NCI-H187 treated with DMSO at 0.1 percent for 48 hours (cell line): ENCODE measurements at places on chromosomes 5 and 9.

DNA sequence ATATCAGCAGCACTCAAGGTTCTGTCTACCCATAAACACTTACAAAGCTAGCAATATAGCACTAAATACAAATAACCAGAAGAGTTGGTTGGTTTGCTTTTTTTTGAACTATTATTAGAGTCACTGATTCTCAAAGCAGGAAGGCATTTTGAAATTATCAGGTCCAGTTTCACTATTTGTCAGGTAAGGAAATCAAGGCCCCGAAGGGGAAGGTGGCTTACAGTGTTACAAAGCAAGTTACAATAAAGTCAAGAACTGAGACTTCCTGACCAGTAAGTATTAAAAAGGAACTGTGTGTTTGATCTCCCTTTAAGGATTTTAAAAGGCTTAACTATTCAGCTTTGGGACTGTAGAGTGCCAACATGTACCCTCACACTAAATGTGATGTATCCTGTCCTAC, 10.8 kb downstream of the C5orf15 start:
- no peak for DNase-seq

- DNase-seq, result no peak
Measured at GRCh38 chr9:4105183-4105582, 194.7 kb downstream of the GLIS3 start.

GRCh38 chr9:76456202-76456926, 2.6 kb upstream of the GCNT1 start:
- DNase-seq, result no peak

- no peak for DNase-seq
Measured at GRCh38 chr9:132637351-132637750, 32.4 kb downstream of the DDX31 start.

GRCh38 chr9:88396836-88397577, 8.8 kb downstream of the SPIN1 start:
- no peak for DNase-seq

GRCh38 chr9:113594484-113595299, 131.2 kb downstream of the RGS3 start:
- no peak for DNase-seq

GRCh38 chr9:131402738-131403492, 9.0 kb downstream of the PRRC2B start:
- no peak for DNase-seq

GRCh38 chr9:4489562-4489918, 728 bp upstream of the SLC1A1 start:
- DNase-seq, result no peak

DNA sequence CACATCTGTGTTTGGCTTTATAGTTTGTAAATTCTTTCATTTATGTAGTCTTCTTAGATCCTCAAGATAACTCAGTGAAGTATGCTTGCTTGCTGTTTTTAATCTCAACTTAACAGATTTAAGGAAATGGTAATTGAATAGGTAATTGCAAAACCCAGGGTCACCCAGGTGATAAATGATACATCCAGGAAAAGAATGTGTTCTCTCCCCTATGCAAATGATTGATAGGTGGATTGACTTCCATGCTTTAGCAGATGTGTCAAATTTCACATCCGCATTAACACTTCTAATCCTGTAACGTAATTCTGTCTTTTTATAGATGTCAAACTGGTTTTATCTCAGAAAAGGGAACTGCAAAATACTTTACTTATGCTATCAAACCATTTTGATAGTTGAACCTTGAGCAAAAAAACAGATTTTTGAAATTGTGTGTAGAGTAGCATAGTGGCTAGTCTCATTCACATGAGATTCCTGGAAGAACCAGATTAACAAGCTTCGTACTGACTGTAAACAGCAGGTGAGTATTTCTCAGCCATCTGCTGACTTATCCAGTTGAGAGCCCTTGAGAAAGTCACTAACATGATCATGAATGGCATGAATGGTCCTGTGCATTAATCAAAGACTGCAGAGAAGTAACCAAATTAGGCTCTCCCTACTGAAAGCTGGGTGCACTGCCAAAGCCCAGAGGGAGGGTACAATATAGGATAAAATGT, 86.7 kb upstream of the PAM start:
- peak; percentile 70 for DNase-seq

GRCh38 chr5:67363180-67363709, 166.6 kb upstream of the CD180 start:
- no peak for DNase-seq
